ENCODE measurements at places on chromosomes 12 and 14. TPM values are rescaled to one million over a fixed set of nuclear protein-coding genes. Genes with fewer than 3 reads are reported as not detected.

The MORN3 gene
- 0.21 TPM for total RNA-seq

DNA sequence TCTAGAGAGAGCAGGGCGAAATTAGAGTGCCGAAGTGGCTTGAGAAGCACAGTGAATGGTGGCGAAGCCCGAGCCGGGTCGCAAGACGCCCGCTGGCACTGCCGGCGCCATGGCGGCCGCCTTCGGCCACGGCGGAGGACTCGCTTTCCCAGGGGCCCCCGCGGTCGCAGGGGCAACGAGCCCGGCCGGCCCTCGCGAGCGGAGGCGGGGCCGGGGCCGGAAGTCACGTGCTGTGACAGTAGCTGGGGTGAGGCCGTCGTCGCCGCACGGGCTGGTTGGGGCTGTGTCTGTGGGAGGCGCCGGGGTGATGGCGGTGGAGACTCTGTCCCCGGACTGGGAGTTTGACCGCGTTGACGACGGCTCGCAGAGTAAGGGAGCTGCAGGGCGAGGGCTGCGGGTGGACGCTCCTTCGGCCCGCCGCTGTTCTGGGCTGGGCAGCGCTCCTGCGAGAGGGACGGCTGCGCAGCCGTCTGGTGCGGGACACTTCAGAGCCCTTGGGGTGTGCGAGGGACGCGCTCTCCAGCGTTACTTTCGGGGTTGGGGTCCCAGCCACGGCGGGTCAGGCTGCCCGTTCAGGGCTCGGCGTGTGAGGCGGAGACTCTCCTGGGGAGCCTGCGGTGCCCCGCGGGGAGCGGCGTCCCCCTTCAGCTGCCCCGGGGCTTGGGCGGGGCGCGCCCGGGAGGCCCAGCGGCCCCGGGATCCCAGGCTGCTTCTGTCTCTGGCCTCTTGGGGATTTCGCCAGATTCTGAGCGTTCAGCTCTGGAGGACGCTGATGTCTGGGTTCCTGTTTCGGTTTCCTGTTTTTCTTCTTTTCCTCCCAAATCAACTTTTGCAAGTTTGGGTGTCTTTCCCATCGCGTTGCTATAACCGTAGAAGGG is at the start of gene WASHC4:
TSS of gene WASHC4 (plus strand) at position 238 of the 878 bp plus-strand sequence. CDS start at position 308, 70 bp downstream.
- peak; percentile 96 for DNase-seq

The IAPP gene
- total RNA-seq = not detected

The ADCY4 gene
- 43.9 TPM for total RNA-seq

- no peak for DNase-seq
Measured at GRCh38 chr12:102765736-102766135, 151.3 kb downstream of the PAH start.

- DNase-seq = no peak
Measured at GRCh38 chr12:3249081-3249800, 172.1 kb downstream of the TSPAN9 start.

- no peak for DNase-seq
Measured at GRCh38 chr12:47376927-47377326, 297.2 kb upstream of the AMIGO2 start.

The PRB2 gene
- total RNA-seq = not detected

Data from left cardiac atrium (tissue), 4 donors.